Activated CD4-positive, CD25-positive, alpha-beta regulatory T cell treated with anti-CD3 and anti-CD28 coated beads, Interleukin-2, amount 50 U/mL, for 16 hours (primary cell): ENCODE measurements at places on chromosomes 3 and 15.

DNA sequence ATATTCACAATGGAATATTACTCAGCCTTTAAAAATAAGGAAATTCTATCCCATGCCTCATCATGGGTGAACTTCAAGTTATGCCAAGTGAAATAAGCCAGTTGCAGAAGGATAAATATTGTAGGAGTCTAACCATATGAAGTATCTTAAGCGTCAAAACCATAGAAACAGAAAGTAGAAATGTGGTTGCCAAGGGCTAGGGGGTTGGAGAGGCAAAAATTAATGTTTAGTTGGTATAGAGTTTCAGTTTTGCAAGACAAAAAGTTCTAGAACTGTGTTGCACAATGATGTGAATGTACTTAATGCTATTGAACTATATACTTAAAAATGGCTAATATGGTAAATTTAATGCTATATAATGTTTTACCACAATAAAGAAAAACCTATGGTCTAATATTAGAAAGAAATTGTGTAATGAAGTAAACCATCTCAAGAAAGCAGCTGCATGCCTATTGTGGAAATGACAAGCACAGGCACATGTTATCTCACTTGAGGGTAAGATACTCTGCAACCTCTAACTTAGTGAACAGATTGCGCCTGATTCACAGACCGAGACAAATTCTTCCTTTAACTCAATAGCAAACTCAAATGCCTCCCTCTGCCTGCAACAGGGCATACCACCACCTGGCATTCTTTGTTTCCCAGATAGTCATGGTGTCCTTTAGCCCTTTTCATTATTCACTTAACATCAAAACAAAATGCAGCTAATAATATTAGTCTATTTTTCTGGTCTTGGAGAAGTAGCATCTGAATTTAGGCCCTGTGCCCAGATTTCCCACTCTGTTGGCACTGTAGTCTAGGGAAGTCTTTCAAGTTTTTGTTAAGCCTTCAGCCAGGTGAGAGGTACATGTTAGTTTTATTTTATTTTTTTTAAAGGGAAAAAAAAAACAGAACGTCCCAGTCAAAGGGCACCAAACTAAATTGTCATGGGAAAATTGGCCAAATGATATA, 80.2 kb upstream of the ACP3 start:
- DNase-seq, result no peak

DNA sequence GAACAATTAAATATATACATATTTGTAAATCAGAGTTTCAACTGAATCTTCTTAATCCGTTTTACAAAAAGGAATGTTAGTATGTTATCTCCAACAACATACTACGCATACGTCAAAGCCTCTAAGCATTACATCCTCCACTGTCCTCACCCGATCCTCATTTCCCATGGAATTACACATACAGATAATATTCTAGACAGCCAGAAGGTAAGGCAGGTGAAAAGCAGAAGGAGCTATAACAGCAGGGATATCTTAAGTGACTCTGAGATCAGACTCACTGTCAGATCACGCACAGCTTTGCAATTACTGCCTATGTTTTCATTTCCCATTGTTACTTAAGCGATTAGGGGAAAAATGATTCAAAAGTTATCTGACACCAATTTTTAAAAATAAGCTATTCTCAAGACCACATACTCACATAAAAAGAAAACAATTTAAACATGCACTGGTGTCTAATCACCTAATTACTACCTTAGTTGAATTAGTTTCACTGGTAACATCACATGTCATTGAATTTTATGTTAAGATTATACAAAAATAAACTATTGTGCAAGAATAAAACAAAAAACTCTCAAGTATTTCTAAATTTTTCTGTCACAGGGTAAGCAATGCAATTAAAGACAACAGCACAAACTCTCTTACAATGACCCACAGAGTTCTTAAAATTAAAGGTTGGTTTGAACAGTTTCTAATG, 92.8 kb downstream of the TBL1XR1 start:
- DNase-seq, result no peak

DNA sequence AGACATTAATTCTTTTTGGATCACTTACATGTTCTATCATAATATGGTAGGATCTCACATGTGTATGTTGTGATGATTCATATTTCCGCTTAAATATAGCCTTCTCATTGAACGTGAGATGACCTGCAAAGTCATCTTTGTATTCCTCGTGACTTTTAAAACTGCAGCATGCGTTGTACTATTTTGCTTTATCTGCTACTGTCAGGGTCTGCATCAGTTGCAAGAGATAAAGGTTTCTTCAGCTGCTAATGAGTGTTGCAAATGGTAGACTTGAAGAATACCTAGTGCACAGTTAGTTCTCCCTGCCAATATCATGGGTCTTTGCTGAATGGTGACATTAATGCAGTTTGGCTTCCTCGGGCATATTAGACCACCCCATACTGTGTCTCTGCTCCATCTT, 31.8 kb downstream of the REC114 start:
- DNase-seq, result no peak

GRCh38 chr3:94779699-94780098, 716.8 kb downstream of the NSUN3 start:
- no peak for DNase-seq

DNA sequence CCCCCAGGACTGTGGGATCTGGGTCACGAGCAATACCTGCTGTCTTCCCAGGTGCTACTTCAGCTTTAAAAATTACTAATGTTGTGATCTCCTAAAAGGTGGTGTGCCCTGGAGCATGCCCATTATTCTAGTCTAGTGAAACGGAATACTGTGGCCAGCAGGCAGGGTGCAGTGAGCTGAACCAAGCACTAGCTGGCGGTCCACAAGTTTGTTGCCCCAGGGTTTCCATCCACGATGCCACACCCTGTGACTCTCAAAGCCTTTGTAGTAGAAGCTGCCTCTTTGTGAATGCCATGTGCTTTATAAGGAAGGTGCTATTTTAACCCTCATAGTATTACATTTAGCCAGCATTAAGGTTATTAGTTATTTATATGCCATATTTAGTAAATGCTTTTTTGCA, 49.1 kb downstream of the PXYLP1 start:
- no peak for DNase-seq

- no peak for DNase-seq
Observed at GRCh38 chr3:184261270-184261853, at the start of gene CAMK2N2. Gene CAMK2N2 (minus strand): TSS chr3:184261553. CDS start chr3:184261285, 268 bp downstream.

DNA sequence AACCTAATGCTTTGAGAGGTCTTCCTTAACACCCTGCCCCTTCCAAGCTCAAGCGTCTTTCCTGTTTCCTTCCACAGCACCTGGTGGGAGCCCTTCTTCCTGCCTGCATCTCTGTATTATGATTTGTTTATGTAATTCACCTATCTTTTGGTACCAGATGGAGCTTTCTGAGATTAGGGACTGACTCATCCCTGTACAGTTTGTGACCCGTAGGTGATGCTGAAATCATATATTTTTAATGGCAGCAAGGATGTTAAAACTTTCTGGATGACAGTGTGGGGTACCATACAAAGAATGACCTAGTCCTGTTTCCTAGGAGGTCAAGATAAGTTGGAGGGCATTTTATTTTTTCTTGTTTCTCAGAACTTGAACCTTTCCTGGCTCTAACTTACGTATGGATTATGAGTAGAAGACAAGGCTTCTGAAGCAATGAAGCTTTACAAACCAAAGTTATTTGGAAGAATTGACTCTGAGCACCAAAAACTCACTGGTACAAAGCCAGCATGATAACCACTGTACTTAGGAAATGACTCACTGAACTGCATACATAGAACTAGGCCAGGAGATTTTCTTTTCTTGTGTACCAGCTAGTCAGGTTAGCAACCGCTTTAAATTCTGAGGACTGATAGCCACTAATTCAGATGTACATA, 46.6 kb downstream of the HHLA2 start:
- DNase-seq, result no peak

- no peak for DNase-seq
Observed at GRCh38 chr3:37608061-37608702, 253.5 kb upstream of the CTDSPL start.

DNA sequence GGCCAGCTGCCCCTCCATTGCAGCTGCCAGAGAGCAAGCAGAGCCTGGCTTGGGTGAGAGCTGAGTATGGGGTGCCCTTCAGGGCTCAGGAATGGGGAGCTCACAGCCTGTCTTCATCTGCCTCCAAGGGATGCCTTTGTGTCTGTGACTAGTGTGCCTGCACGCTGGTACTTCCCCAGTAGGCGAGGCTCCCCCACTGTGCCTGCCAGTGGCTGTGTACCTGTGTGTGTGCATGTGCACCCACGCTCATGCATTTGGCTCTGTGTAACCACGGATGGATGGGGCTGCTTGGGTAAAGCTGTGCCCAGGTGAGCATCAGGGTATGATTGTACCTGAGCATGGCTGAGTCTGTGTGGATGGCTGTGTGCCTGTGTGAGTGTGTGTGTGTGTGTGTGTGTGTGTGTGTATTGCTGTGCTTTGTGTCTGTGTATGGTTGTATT, 2.3 kb upstream of the GRM2 start:
- no peak for DNase-seq

GRCh38 chr3:151459358-151459757, 1.5 kb downstream of the IGSF10 start:
- no peak for DNase-seq

GRCh38 chr3:169869484-169870220, at the start of gene LRRC31:
Gene LRRC31 (minus strand): TSS chr3:169869935. CDS start chr3:169869807, 128 bp downstream.
- DNase-seq, result no peak

GRCh38 chr15:63446255-63446654, 58.1 kb upstream of the USP3 start:
- no peak for DNase-seq

DNA sequence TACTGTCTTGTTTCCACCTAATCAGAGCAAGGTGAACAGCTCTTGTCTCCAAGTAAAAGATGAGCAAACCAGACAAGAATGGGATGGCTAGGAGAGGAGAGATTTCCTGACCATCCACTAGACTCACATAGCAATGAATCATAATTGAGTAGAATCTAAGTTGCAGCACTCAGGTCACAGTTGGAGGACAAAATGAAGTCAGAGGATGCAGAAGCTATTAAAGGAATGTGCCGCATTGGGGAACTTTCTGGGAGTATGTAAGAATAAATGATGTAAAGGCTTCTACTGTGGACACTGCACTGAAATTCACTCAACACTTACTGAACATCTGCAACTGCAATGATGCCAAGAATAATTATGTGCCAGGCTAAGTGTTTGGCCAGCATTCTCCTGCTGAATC, 217.4 kb upstream of the WNT5A start:
- no peak for DNase-seq

- no peak for DNase-seq
Observed at GRCh38 chr3:37594873-37595783, 266.6 kb upstream of the CTDSPL start.

DNA sequence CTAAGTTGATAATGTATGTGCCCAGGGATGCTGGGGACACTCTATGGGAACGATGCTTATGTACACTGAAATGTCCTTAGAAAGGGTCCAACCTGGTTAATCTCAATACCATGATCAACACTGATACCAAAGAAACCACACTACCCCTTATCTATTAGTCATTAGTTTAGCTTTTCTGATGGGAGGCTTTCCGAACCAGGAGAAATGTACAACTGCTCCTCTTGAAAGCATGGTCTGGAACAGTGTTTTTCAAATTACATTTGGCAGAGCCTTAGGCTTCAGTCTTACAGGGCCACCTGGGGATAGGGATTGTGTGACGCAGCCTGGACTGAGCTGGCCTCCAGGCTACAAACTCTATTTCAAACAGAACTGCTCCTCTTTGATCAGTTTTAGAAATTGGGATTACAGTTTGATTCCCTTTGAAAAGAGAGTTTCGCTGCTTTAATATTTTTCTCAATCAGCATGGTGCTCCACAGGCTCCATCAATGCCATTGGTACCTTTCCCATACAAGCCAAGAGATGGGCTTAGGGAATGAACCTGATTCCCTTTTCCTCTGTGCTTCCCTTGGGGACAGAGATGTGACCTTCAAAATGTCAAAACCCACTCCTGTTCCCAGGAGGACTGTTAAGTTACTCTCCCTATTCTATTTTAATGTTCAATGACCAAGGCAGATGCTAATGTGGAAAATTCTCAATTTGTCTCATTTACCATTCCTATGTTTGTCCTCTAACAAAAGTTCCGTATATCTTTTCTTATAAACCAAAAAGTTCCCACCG, 296.0 kb upstream of the ADAMTS9 start:
- no peak for DNase-seq

- DNase-seq, result no peak
Observed at GRCh38 chr3:185162634-185163033, 9.8 kb upstream of the C3orf70 start.

DNA sequence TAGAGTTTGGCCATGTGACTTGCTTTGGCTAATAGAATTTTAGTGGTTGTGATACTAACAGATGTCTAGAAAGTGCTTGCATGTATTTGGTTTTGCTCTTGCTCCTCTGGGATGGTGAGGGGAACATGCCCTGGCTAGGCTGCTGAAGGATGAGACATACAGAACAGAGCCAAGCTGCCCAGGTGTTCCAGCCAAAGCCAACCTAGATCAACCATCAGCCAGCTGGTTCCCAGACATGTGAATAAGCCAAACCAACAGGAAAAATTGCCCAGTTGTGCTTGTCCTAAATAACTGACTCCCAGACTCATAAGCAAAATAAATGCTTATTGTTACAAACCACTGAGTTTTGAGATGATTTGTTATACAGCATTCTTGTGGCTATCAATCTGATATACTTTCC, 292.6 kb downstream of the SUCLG2 start:
- DNase-seq, result no peak

GRCh38 chr3:94106268-94106667, 43.4 kb downstream of the NSUN3 start:
- DNase-seq, result no peak

DNA sequence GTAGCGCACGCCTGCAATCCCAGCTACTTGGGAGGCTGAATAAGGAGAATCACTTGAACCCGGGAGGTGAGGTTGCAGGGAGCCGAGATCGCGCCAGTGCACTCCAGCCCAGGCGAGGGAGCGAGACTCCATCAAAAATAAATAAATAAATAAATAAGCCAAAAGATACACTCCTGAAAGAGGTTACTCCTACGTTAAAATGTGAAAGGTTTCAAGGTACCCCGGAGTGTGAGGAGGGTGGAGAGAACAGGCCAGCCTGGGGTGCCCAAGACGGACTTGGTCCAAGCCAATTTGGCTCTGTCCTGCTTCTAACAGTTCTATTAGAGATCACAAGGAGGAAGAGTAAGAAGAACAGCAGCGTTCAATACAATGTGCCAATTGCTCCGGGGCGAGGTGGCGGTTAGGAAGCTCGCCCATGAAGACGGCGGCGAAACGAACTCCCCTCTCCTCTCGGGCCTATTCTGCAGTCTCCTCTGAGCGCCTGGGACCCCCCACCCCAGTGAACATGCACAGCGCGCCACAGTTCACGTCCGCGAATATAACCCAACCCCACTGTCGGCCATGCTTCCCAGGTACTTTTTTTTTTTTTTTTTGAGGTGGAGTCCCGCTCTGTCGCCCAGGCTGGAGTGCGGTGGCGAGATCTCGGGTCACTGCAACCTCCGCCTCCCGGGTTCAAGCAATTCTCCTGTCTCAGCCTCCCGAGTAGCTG, 942 bp downstream of the ELP6 start:
- DNase-seq, result no peak

- DNase-seq, result no peak
Observed at GRCh38 chr15:92821491-92822116, 78.5 kb upstream of the CHD2 start.
